ENCODE measurements at places on chromosomes 16 and 17.
A peak's percentile ranks its signal among the peaks of the same experiment; 100 is the strongest.

- no peak for DNase-seq
These were observed 85.0 kb upstream of the ZNF750 start for GRCh38 chr17:82924812-82925211.

DNA sequence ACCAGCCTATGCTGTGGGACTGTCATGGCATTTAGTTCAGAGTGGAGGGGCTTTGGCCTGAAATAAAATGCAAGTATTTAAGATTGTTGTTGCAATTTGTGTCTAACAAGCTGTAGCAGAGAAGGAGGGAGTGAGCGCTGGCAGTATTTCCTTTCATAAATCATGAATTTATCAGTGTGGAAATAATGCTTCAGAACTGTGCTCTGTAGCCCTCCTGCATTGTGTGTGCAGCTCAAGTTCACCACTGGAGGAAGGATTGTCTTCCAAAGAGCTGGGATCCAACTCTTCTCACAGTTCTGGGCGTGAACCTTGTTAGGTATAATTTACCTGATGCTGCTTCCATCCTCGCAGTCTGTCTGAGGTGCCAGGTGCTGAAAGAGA, 15.1 kb downstream of the SNX11 start:
- no peak for DNase-seq

DNA sequence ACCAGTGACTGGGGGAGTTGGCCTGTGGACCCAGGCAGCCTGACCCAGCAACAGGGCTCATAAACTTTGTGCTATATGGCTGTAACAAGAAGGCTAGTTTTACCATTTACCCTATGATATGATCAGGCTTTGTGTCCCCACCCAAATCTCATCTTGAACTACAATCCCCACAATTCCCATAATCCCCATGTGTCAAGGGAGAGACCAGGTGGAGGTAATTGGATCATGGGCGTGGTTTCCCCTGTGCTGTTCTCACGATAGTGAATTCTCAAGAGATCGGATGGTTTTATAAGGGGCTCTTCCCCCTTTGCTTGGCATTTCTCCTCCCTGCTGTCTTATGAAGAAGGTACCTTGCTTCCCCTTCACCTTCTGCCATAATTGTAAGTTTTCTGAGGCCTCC, 111.2 kb upstream of the NLRP1 start:
- DNase-seq: no peak

DNA sequence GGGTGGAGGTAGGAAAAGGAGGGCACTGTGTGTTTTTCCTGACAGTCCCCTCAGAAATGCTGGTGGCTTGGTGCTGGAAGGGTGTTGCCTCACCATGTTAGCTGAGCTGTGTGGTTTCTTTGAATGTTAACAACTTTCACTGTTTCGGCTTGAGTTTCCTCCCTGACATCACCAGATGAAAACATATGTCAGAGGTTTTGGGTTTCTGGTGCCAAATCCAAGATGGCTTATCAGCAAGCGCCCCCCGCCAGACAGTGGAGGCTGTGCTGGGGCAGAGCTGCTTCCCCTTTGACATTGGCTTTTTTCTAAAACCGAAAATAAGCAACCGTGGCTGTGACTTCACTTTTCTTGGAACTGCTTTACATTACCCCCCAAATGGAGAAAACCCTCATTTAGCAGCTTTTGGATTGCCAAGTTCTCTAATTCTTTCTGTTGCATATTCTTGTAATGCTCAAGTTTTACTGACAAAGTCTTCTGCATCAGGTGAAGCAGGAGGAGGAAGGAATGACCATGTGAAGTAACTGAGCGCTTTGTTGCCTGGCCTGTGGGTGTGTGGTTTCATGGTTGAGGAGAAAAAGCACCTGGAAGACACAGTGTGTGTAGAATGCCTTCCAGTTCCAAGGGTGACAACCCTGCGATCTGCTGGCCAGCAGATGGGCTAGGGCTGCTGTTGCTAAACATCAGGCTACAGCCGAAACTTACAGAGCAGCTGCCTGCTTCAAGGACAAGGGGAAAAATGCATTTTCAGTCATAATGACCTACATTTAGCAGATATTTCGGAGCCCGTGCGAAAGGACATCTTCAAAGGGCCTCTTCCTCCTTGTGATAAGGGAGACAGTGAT, 9.7 kb downstream of the RMI2 start:
- peak; percentile 60 for DNase-seq

- no peak for DNase-seq
These were observed 290.6 kb downstream of the BCAS3 start for GRCh38 chr17:60968266-60968665.

GRCh38 chr16:75265911-75266701, 14.7 kb upstream of the BCAR1 start:
- no peak for DNase-seq

GRCh38 chr17:17217995-17218394, 11.9 kb upstream of the PLD6 start:
- DNase-seq: no peak

DNA sequence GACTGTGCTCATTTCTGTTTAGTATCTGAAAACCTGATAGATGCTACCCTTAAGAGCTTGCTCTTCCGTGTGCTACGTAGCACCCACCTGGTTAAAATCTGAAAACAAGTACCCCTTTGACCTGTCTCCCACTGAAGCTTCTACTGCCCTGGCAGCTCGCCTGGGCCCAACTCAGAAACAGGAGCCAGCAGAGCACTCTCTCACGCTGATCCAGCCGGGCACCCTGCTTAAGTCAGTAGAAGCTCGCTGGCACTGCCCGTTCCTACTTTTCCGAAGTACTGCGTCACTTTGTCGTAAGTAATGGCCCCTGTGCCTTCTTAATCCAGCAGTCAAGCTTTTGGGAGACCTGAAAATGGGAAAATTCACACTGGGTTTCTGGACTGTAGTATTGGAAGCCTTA, 18.9 kb downstream of the NTAN1 start:
- DNase-seq: no peak

DNA sequence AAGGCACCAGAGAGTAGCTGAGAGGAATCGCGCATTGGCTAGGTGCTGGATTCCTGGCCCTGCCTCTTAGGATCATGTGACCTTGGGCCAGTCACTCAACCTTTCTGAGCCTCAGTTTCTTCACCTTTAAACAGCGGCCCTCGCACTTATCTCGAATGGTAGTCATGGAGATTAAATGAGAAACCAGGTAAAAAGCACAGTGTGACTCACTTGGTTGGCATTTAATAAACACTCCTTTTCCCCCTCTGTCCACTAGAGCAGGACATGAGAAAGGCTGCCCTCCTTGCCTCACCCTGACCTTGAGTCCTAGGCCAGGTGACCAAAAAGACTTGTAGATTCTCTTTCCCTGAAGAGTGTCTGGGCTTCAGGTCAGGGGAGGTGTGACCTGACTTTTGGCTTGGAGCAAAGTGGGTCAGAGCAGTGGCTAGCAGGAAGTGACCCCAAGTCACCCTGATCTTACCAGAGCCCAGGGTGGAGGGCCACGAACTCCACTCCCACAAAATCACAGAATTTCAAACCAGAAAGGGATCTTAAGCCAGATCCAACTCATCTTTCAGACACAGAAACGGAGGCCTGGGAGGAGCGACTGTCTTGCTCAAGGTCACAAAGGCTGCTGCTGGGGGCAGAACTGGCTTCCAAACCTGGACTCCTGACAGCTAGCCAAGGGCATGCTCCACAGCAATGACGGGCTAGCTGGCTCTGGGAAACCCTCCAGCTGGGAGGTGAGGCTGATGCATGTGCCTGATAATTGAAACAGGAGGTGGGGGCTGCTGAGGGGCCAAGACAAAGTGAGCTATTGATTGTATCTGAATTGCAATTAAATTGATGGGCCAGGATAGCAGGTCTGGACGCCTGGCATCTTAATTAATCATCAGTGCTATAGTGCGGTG, 65.2 kb downstream of the PIPOX start:
- DNase-seq: no peak

DNA sequence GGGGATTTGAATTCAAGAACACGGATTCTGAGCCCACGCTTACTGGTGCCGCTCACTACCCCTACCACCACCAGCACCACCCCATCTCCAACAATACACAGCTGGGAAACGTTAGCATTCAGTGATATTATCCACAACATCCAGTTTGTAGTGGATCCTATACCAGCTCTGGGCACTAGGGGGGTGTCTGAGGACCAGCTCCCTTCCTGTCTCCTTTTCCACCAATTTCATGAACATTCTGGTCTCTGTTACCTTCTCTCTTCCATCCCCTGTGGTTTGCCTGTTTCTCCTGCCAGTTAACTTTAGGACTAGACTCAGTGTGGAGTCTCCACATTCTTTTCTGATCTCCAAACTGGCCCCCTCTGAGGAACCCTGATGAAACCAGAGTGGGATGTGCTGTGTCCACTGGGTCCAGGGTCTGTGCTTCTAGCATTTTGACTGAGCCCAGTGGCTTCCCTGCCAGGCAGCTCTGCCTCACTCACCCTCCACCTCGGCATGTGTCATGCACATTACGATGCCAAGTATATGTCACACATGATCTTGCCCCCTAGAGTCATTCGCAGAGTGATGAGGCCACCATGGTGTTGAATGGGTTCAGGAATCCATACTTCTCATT, 187.0 kb upstream of the CDH13 start:
- DNase-seq: no peak
